ENCODE measurements at places on chromosomes 7 and 10. TPM values are rescaled to one million over a fixed set of nuclear protein-coding genes. Genes with fewer than 3 reads are reported as not detected.

DNA sequence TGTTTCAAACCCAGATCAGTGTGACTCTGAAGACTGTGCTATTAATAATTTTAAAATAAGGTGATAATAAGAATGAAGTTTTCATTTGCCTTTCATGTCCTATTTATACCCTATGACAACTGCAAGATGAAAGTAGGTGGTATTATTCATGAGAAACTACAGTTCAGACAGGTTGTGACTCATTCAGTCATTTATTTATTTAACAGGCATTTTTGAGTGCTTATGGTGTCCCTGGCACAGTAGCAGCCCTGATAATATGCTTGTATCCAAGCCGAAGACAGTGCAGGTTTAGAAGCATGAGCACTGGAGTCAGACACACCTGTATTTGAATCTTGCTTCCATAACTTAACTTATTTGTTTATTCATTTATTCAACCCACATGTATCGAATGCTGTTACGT, 87.1 kb downstream of the FZD1 start:
- no peak for DNase-seq

DNA sequence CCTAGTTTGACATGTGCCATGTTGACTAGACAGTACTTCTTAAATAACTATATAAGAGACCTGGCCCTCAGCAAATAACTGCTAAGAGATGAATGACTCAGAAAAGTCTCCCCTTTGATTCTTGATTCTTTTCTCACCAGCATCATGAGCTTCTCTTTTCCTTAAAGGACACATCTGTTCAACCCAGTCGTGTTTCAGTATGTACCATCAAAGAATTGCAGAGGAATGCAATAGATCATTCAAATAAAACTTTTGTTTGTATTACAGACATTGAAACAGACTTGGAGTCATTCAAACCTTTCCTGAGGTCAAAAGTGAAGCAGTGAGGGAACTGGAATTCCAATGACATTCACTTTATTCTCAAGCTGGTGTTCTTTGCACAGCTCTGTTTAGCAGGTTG, 598.3 kb upstream of the GHITM start:
- no peak for DNase-seq

DNA sequence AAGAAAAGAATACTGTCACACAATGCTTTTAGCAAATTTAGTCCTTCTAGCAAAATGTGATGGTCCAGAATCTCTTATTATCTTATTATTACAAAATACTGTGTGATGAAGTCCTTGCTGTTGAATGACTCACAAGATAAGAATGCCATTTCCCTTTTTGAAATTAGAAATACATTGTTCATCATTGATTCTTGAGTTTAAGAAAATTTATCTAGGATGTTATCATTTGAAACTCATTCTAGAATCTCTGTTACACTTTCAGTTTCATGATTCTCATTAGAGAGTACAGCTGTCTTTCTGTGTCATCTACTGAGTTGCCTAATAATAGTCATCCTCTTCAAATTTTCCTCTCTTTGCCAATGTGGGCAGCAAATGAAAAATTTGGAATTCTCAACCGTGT, 9.6 kb downstream of the ZKSCAN5 start:
- DNase-seq = no peak

DNA sequence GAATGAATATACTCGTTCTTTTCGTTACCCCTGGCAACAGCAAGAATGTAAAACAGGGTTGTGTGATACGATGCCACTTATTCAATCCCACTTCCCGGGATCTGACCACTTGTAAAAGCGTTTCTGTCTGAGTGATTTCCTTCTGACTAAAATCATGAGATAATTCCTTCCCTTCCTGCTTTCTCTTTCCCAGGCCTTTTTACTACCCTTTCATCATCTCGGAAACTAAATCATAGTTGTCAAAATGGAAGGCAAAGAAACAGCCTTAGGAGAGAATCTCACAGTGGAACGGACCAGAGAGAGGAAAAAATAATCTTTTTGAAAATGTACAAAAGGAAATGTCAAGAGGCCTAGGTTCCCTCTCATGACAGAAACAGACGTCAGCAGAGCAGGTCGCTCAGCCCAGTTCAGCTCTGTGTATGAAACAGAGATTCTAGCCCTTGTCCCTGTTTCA, 29.8 kb downstream of the DIP2C start:
- peak; percentile 48 for DNase-seq

GRCh38 chr10:44786286-44786850, 124.8 kb upstream of the TMEM72 start:
- DNase-seq = no peak

- no peak for DNase-seq
These were observed 16.0 kb downstream of the GPER1 start for GRCh38 chr7:1103789-1104515.

Gene OGDHL
- polyA plus RNA-seq = 0.56 TPM

Gene WNT16
- polyA plus RNA-seq = 0.29 TPM

Gene CDHR3
- polyA plus RNA-seq = 10.1 TPM

Gene COX19
- 10.2 TPM for polyA plus RNA-seq

Gene CDC14C
- polyA plus RNA-seq = not detected
